H9 (cell line): ENCODE measurements at places on chromosomes 13 and 19.
A peak's percentile ranks its signal among the peaks of the same experiment; 100 is the strongest.

DNA sequence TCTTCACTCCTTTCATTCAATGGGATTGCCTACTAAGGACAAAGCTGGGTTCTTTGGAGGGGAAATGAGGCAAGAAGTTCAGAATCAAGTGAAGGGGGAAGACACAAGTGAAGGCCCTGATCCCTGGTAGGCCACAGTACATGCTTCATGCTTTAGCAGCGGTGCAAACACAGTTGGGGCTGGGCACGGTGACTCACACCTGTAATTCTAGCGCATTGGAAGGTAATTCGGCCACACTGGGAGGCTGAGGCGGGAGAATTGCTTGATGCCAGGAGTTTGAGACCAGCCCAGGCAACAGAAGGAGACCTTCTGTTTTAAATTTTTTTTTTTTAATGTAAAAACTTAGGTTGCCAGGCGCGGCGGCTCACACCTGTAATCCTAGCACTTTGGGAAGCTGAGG, 23.4 kb upstream of the GATAD2A start:
- DNase-seq = no peak

DNA sequence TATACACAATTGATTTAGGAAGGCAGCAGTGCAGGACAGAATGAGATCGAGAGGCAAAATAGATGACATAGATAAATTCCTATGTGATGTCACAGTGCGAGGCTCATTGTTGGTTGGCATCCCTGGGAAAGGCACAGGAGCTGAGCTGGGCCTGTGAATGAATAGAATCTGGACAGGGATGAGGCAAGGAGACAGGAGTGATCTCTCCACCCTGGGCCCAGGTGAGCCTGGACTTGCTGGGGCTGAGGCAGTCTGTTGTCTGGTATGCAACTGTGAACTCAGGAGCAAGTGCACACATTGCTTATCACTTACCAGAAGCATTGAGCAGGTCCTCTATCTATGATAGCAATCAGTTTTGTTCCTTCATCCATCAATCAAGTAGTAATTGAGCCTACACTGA, 48.2 kb upstream of the ESD start:
- DNase-seq = no peak

DNA sequence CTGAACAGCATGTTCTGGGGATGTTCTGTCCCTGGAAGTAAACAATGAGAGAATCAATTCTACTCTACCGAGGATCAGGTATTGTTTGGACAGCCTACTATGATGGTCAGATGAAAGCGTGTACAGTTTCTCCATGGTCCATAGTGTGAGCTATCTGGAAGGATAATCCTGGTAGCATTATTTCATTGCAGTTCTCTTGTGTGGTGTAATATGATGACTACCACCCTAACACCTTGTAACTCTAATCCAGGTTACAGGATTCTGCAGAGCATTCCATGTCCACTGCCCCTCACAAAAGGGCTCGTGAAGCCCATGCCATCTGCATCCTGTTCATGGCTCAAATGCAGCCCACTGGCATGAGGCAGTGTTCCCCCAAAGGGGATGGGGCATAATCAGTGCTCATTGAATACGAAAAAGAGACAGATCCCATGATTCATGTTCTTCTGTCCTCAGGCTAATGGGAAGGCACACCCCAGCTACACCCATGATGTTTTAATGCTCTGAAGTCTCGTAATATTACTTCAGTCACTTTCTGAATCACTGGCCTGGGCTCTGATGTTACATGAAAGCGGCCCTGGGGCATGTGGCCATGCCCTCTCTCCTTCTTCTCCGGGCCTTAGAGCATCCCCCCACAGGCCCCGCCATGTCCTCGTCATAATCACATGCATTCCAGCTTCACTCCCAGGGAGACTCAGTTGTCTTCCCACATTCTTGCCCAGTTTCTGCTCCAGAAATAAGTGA, 68.4 kb downstream of the HSPH1 start:
- no peak for DNase-seq

DNA sequence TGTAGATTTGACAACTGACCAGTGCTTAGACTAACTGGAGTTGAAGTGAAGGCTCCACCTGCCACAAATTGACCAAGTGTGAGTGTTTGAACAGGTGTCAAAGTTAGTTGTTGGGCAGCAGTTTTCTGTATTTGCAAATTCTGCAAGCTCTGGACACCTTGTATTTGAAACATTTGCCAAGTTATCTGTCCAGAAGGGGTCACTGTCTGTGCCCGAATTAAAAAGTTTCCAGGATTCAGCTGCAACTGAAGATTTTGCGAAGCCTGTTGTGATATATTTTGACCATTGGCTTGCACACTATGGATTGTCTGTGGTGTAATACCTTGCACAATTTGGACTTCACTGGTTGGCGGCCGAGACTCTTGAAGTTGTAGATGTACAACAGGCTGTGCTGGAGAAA, 1690.7 kb downstream of the SLITRK5 start:
- DNase-seq = no peak

DNA sequence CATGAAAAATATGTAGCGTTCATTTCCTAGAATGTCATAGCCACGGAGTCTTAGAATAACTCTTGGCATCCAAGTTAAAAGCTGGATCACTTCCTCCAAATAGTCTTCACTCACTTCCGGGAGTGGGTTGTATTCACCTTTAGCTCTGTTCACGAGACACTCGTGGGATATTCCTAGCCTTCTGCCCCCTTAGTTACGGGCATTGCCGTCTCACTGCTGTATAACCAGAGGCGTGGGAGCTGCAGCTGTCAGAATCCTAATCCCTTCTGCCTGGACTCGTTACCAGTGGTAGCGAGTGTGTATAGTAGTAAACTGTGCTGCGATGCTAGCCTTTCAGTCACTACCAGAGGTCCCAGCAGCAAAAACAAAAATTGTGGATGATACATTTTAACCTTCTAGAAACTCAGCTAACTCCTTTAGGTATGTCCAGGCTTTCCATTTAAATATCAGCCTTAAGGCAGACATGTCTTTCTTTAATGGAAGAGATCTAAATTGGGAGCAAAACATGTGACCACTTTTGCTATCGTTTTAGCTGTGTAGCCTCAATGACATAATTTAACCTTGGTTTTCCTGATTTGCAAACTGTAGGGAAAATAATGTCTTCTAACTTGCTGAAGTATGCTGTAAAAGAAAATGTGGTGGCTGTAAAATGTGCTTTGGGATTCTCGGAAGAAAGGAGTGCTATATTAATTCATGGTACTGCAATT, 34.1 kb downstream of the ERCC5 start:
- no peak for DNase-seq

DNA sequence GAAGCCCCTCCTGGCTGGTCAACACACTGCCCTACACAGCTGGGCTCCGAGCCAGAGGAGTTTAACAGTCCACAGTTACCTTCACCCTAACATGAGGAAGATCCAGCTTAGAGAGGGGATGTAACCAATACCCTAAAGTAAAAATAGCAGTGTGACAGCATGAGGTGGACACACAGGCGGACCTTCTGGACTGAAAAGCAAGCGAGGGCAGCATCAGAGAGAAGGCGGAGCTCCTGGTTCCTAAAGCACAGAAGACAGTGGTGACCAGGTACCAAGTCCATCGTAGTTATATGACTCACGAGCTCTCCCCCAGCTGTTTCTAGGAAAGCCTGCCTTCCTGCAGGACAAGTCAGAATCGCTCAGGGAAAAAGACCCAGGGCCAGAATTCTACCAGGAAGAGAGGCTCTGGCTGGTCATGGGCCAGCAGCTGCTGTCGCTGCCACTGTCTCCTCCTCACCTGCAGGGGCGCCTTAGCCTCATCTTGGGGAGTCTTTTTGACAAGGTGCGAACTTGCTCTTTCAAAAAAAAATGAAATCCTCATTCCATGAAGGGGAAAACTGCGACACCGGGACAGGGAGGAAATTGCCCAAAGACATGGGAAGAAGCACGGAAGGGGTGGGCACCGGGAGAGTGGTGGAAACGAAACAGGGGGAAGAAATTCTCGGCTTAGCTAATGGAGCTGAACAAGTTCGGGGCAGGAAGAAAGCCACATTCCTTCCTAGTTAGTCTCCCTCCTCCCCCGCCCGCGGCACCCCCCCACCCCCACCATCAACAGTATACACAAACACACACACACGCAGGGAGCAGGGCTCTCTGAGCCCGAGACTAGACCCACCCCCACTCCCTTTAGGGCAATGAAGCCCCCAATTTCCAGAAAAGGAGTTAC, 1.7 kb downstream of the ELL start:
- peak; percentile 80 for DNase-seq

GRCh38 chr13:99690426-99691174, 189.3 kb downstream of the TM9SF2 start:
- DNase-seq = no peak

GRCh38 chr13:110662777-110663443, 43.0 kb downstream of the CARS2 start:
- no peak for DNase-seq

DNA sequence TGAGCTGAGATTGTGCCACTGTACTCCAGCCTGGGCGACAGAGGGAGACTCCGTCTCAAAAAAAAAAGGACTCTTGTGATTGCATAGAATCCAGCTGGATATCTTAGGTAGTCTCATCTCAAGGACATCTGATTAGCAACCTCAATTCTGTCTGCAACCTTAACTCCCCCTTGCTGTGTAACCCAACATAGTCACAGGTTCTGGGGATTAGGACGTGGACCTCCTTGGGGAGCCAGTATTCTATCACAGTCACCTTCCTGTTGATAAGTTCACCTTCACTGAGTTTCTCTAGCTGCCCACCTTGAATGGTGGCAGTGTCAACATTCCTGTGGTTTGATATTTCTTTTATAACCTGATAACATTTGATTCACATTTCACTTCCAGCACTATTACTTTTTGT, 27.2 kb downstream of the GPR18 start:
- no peak for DNase-seq

DNA sequence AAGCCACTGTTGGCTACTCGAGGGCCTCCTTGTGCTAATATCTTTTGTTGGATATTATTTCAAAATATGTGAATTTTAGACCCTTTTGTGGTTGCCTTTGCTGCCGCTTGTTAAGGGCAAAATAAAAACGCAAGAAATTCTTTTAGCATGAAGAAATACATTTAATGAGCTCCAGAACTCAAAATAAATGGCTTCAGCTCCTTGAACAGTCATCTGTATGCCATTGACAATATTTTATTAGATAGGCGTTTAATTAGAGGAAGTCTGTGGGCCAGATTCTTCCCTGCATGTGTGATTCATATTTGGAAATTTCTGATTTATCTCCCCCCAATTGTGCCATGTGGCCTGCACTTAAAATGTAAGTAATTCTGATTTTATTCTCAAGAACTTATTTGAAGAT, 177.2 kb downstream of the STK24 start:
- no peak for DNase-seq

DNA sequence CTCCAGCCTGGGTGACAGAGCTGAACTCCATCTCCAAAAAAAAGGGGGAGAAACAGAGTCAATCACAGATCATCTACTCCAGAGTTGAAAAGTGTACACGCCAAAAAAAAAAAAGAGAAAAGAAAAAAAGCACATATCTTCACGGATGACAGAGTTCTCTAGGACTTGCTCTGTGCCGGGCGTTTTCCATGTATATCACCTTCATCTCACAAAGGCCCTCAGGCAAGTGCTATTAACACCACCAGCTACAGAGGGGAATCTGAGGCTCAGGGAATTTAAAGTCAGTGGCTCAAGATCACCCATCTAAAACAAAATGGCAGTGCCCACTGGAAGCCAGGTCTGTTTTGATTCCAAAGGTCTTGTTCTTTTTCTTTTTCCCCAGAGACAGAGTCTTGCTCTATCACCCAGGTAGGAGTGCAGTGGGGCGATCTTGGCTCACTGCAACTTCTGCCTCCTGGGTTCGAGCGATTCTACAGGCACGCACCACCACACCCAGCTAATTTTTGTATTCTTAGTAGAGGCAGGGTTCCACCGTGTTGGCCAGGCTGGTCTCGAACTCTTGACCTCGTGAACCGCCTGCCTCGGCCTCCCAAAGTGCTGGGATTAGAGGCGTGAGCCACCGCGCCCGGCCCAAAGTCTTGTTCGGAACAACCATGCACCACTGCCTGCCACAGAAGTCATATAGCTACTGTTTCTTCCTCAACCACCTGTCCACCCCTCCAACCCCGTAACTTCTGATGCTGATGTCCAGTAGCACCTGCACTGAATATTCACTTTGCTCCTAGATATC, 42.2 kb downstream of the SAE1 start:
- DNase-seq = no peak

DNA sequence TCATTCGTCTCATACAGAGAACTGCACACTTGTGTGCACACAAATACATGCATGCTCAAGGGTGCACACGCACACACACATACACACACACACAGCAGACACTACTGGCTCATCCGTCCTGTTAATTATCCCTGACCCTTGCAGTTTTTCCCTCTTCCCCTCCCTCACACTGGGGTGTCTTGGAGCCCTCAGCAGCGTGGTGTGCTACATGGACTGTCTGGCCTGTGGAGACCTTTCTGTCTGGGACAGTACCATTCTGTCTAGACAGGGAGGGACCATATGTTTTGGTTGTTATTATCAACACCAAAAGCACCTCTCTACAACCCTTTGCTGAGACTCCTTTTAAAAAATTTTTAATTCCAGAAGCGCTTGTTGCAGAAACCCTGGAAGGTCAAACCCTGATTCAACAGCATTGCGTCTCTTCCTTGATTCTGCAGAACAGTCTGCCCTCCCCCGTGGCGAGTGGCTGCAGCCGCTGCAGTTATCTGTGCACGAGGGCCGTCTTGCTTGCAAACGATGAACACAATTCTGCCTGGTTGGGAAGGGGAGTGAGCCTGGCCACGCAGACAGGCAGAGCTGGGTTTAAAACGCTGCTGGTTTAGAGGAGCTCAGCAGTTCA, 374.0 kb downstream of the IRS2 start:
- DNase-seq = peak; percentile 46

GRCh38 chr19:50300814-50301606, 28.2 kb downstream of the KCNC3 start:
- DNase-seq = no peak

DNA sequence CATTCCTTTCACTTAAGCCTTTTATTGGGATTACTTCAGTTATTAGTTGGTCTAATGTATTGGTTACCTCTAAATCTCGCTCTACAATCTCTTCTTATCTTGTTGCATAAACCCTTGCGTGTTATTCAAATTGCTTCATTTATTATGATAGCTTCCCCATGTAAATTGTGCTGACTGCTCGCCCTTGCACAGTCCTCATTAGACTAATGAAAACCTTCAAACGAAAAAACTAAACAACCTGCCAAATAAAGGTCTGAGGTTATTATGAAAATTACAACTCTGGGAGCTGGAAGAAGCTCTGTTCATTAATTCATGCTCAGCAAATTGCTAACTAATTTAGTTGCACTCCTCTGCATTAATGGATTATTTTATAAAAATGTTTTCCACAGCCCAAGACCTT, 320.1 kb downstream of the DACH1 start:
- DNase-seq = no peak

DNA sequence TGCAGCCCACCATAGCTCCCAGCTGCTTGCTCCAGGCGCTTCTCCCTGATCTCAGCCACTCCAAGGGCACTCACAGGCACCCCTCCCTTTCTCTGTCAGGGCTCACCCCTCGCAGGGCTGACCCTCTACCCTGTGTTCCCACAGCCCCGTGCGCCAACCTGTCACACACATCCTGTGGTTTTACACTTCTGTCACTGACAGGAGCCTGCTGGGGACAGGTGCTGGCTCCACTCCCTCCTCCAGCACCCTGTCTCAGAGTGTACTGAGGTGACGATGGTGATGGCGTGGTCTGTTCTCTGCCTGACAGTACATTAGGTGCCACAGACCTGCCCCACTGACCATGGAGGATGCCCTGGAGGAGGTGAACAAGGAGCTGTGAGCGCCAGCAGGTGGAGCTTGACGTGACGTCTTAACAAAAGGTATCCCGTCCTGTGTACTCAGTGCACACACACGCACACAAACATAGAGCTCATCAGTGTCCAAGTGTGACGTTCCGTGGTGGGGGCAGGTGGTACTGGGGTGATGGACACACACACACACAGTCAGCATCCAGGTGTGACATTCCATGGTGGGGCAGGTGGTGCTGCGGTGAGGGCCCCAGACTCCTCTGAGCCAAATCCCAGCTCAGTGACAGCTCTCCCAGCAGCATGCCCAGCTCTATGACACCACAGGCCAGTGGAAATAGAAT, 20.9 kb downstream of the C19orf44 start:
- no peak for DNase-seq
